ENCODE measurements at places on chromosomes 1 and 21. TPM values are rescaled to one million over a fixed set of nuclear protein-coding genes. Genes with fewer than 3 reads are reported as not detected.

The CFAP74 gene
- total RNA-seq: 6.6 TPM

DNA sequence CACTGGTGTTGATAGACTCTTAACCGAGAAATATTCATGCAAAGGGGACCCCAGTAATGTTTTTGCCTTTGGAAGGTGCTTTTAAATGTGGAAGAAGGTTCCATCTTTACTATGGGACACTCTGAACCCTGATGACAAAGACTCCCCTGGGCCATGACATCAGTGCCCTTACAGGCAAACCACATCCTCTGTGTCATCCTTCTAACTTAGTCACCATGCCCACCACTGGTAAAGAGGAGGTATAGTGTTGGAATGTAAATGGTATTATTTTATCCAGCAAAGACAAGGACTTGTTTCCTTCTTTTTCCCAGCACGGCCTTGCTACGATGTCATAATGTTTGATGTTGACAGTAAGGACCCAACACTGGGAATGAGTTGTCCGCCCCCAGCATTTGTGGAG, 12.6 kb downstream of the METTL13 start:
- H3K27ac ChIP-seq: no peak overlapping the region
- no peak for DNase-seq
- H3K4me3 ChIP-seq: no peak overlapping the region
- H3K27me3 ChIP-seq: no peaks in the 10 kb centered on the region
- no peaks in the 10 kb centered on the region for H3K4me1 ChIP-seq

GRCh38 chr1:175075572-175076568, 8.2 kb downstream of the TNN start:
- no peak for DNase-seq
- no peaks in the 10 kb centered on the region for H3K4me1 ChIP-seq
- H3K27ac ChIP-seq: no peak overlapping the region
- H3K27me3 ChIP-seq: peaks cover 4% of the 10 kb centered on the region
- no peaks in the 10 kb centered on the region for H3K36me3 ChIP-seq

GRCh38 chr1:35559317-35559944, 1.8 kb downstream of the NCDN start:
- H3K36me3 ChIP-seq: peaks cover 14% of the 10 kb centered on the region
- no peak for DNase-seq
- H3K27me3 ChIP-seq: no peaks in the 10 kb centered on the region
- H3K4me1 ChIP-seq: peaks cover 35% of the 10 kb centered on the region

The FALEC gene
- not detected for total RNA-seq

GRCh38 chr1:59543211-59543668, 246.3 kb downstream of the FGGY start:
- no peak overlapping the region for H3K27ac ChIP-seq
- no peak for DNase-seq
- no peaks in the 10 kb centered on the region for H3K36me3 ChIP-seq
- no peak overlapping the region for H3K4me3 ChIP-seq

DNA sequence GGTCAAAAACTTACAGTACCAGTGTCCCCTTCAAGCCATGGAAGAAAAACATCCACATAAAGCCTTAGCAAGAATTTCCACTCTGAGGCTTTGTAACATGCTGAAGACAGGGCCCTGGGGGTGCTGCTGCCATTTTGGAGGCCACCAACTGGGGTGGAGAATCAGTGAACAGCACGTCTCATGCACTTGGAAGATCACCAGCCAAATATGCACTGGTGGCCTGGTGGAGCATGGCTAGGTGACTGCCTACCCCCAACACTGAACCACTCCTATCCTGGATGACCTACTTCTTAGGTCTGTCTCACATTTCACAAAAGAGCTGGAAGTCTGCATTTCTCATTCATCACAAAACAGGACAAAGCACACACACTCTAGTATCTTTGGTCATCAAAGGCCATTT, 126.4 kb downstream of the COL24A1 start:
- no peaks in the 10 kb centered on the region for H3K27me3 ChIP-seq
- H3K4me1 ChIP-seq: no peaks in the 10 kb centered on the region
- H3K27ac ChIP-seq: no peak overlapping the region
- H3K4me3 ChIP-seq: no peak overlapping the region
- no peaks in the 10 kb centered on the region for H3K36me3 ChIP-seq

DNA sequence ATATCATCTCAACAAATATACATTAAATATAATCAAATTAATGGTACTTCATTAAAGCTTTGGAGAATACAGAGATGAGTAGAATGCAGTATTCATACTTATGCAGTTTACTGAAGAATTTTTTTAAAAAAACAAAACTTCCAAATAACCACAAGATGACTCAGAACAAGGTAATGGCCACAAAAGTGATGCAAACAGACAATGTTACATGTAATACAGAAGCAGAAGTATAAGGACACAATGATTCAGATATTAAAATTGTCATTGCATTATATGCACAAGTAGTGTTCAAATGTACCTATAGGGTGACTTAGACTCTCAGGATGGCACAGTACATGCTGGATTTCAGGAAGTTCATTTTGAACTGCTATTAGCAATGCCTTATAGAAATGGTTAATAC, 227.2 kb upstream of the ST6GALNAC5 start:
- H3K27me3 ChIP-seq: no peaks in the 10 kb centered on the region
- H3K4me3 ChIP-seq: no peak overlapping the region
- no peaks in the 10 kb centered on the region for H3K36me3 ChIP-seq

- peak; percentile 81 for DNase-seq
- H3K27ac ChIP-seq: no peak overlapping the region
- H3K36me3 ChIP-seq: no peaks in the 10 kb centered on the region
- H3K4me1 ChIP-seq: peaks cover 20% of the 10 kb centered on the region
- H3K27me3 ChIP-seq: no peaks in the 10 kb centered on the region
These were observed 105.1 kb upstream of the PDE4B start for GRCh38 chr1:65687428-65688214.

DNA sequence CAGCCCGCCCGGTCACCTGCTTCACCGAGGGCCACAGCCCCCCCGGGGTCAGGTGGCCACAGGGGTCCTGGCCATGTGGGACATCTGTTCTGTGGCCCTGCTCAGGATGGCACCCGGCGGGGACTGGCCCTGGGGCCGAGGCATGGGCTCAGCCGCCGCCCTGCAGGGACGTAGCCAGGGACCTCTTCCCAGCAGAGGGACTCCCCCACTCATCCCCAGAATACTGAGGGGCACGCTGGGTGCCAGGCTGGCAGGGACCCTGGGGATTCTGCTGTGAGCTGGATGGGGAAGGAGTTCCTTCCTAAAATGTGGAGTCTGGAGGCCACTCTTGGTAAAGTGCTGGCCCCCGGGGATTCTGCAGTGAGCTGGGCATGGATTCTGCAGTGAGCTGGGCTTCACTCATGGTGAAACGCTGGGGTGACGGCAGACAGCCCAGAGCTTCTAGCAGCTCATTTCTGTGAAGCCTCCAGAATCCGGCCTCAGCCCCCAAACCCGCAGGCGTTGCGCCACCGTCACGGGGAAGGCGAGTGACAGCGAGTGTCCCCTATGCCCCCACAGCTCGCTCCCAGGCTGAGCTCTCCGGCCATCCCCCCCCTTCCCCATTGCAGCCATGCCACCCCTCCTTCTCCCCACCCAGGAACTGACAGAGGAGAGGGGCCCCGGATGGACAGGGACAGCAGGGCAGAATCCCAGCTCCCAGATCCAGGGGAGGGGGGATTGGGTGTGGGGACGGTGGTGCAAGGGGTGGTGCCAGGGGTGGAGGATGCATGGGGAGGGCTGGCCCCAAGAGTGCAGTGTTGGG, 1.4 kb downstream of the ITGB2 start:
- H3K27me3 ChIP-seq: peaks cover 23% of the 10 kb centered on the region
- H3K27ac ChIP-seq: peak overlapping the region; percentile 63
- H3K36me3 ChIP-seq: no peaks in the 10 kb centered on the region
- peak; percentile 68 for DNase-seq
- H3K4me1 ChIP-seq: peaks cover 43% of the 10 kb centered on the region
- peak overlapping the region; percentile 58 for H3K4me3 ChIP-seq

DNA sequence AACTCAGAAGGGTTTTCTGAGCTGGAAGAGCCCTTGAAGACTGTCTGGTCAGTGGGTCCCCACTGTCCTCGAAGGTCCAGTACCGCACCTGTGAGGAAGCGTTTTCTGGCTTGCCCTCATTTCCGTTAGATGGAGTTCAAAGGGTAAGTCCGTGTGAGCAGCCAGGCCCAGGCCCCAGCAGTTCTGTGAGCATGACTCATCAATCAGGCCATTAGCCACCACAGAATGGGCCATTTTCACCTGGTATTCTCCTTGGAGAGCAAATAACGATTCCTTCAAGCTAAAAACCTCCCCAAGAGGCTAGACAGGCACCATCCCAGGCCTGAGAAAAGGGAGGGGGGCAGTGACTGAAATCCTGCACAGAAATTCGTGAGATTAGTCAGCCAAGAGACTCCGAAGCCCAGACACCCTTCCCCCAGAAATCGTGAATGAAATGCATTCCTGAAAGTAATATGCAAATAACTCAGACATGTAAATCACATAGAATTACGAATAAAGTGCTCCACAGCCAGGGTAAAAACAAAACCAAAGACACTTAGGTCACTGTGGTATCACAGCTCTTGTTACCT, 66.0 kb downstream of the BCAR3 start:
- peaks cover 39% of the 10 kb centered on the region for H3K4me1 ChIP-seq
- no peaks in the 10 kb centered on the region for H3K27me3 ChIP-seq
- no peak for DNase-seq
- H3K27ac ChIP-seq: peak overlapping the region; percentile 59
- H3K4me3 ChIP-seq: no peak overlapping the region

GRCh38 chr1:19462781-19463503, 22.4 kb downstream of the CAPZB start:
- no peak for DNase-seq
- peaks cover 83% of the 10 kb centered on the region for H3K4me1 ChIP-seq
- peak overlapping the region; percentile 20 for H3K27ac ChIP-seq
- H3K27me3 ChIP-seq: no peaks in the 10 kb centered on the region
- peaks cover 4% of the 10 kb centered on the region for H3K36me3 ChIP-seq

- H3K4me1 ChIP-seq: no peaks in the 10 kb centered on the region
- no peak for DNase-seq
- no peak overlapping the region for H3K4me3 ChIP-seq
- no peaks in the 10 kb centered on the region for H3K27me3 ChIP-seq
- no peak overlapping the region for H3K27ac ChIP-seq
These were observed 22.5 kb downstream of the NSUN4 start for GRCh38 chr1:46363121-46363520.

DNA sequence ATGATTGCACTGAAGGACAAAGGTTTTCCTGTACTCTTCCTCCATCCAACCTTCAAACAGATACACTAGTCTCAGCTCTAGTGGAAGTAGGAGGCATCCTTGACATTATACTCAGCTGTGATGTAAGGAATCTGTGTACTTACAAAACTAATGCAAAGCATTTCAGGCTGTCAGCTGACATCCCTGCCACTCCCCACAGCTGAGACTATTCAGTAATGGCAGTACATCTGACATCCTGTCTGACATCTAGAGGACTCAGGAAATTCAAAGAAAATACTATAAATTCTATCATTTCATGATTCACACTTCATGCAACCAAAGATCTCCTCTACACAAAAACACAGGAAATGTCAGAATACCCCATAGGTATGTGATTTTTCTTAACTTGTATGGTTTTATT, 325.8 kb downstream of the SMYD3 start:
- H3K36me3 ChIP-seq: no peaks in the 10 kb centered on the region
- no peaks in the 10 kb centered on the region for H3K4me1 ChIP-seq
- H3K27ac ChIP-seq: no peak overlapping the region
- H3K4me3 ChIP-seq: no peak overlapping the region
- no peaks in the 10 kb centered on the region for H3K27me3 ChIP-seq

DNA sequence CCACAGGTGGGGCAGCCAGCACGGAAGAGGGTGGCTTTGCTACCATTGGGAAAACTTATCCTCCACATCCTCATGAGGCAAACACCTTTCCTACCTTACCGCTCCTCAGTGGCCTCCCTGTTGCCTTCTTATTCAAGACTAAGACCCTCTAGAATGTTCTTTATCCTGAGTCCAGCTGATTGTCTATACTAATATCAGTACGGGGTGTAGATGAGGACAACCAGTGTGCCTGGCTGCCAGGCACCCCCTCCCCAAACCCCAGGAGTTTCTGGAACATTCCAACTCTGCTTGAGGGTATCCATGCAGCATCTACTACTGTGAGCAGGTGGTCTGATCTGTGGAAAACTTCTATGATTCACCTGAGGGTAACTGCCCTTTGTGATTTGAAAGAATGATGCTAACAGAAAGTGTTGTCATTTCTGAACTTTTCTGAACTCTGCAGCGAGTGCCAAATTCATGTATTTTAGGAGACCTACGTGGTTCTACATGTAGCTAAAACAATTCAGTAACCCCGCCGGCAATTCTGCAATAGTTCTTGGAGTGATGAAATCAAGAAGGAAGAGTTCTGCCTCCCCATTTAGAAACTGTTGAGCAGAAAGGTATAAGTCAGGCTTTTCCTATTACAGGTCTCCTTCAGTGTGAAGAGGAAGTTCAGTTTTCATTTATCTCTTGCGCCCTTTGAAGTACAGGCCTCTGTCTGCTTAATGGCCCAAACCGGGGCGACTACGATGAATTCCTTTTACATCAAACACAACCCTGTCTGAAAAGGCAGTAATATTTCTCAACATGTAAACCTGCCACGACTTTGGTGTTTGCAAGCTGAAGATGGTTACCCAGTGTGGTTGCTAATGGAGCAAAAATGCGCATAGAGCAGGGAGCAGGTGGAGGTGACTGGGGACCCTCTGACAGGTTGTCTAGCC, 80.4 kb downstream of the RUNX1 start:
- no peaks in the 10 kb centered on the region for H3K36me3 ChIP-seq
- no peaks in the 10 kb centered on the region for H3K27me3 ChIP-seq
- no peak overlapping the region for H3K27ac ChIP-seq
- no peak overlapping the region for H3K4me3 ChIP-seq
- H3K4me1 ChIP-seq: peaks cover 46% of the 10 kb centered on the region

- no peaks in the 10 kb centered on the region for H3K36me3 ChIP-seq
- H3K4me1 ChIP-seq: peaks cover 11% of the 10 kb centered on the region
- H3K4me3 ChIP-seq: no peak overlapping the region
- no peak for DNase-seq
- peak overlapping the region; percentile 64 for H3K27ac ChIP-seq
These were observed 246.9 kb upstream of the IRF2BP2 start for GRCh38 chr1:234856845-234857245.

The PLEKHN1 gene
- 1.2 TPM for total RNA-seq

DNA sequence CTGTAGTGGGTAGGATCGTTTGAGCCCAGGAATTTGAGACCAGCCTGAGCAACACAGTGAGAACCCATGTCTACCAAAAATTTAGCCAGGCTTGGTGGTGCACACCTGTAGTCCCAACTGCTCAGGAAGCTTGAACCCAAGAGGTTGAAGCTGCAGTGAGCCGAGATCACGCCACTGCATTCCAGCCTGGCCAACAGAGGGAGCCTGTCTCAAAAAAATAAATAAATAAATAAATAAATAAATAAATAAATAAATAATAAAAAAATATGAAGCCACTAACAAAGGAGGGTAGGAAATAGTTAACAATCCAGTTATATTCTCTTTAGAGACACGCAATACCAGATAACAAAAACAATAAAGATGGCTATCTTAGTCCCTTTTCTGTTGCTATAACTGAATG, 11.9 kb upstream of the CBR3 start:
- H3K27me3 ChIP-seq: no peaks in the 10 kb centered on the region
- H3K36me3 ChIP-seq: no peaks in the 10 kb centered on the region
- no peak overlapping the region for H3K27ac ChIP-seq
- H3K4me3 ChIP-seq: no peak overlapping the region
- DNase-seq: no peak
- peaks cover 10% of the 10 kb centered on the region for H3K4me1 ChIP-seq

The GPR3 gene
- total RNA-seq: 0.18 TPM
